ENCODE measurements at places on chromosomes 2 and 18.

- no peak for DNase-seq
These were observed 422.7 kb upstream of the FSHR start for GRCh38 chr2:49577041-49577440.

DNA sequence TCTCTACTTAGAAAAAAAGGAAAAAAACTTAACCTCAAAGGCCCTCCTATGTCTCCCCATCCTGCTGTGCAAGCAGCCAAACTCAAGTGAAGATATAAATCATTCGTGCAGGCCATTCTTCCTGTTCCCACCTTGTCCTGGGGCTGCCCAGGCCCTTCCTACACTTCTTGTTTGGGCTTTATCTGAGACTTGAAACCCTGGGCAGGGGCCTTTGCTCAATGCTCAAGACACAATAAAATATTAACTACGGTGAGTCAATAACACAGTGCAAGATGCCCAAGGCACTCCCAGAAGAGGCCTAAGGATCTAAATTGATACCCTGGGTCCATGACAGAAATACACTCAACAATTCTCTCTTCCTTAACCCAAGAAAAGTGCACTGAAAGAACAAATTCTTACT, 67.6 kb downstream of the TBC1D8 start:
- DNase-seq: no peak

- peak; percentile 1 for DNase-seq
These were observed 35.0 kb upstream of the LRP1B start for GRCh38 chr2:142165790-142166189.

GRCh38 chr2:152585830-152586484, 131.3 kb downstream of the PRPF40A start:
- DNase-seq: peak; percentile 95

DNA sequence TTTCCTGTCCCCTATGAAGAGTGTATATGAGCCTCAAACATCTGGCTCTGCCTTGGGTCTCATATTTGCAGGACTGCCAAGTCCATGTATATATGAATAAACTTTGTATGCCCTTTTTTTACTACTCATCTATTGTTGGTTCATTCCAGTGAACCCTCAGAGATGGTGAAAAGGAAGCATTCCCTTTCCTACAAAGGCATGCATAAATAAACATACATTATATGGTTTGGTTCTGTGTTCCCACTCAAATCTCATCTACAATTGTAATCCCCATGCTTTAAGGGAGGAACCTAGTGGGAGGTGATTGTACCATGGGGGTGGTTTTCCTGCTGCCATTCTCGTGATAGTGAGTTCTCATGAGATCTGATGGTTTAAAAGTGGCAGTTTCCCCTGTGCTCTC, 534.2 kb downstream of the SPAG16 start:
- DNase-seq: peak; percentile 35

GRCh38 chr2:128786741-128787478, 468.2 kb upstream of the HS6ST1 start:
- no peak for DNase-seq

DNA sequence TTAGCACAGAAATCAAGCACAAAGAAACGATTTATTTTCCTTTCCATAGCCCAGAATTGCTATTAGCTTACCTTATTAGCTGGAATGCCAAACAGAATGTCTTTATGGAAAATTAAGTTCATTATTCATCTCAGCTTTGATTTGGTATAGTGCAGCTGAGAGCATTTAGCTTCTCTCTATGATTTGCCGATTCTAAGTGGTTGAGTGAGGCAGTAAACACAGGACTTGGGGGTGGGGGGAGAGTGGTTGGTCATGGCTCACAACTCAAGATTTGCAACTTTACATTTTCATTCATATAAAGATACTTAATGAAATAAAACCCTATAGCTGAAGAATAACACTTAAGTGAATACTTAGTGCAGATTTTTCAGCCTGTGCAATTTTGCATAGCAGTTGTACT, 395.2 kb downstream of the TGIF1 start:
- no peak for DNase-seq

DNA sequence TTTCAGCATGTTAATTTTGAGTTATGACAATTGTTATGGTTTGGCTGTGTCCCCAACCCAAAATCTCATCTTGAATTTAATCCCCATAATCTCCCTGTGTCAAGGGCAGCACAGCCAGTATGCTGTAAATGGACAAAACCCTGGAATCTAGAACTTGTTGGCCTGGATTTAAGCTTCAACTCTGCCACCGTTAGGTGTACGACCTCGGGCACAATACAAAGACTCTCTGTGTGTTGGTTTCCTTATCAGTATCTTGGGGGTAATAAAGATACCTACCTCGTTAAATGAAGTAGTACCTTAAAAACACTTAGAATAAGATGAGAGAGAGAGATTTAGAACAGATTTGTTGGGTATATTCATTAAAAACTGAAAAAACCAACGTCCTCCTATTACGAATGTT, 106.5 kb downstream of the CDH19 start:
- DNase-seq: no peak

GRCh38 chr2:229714736-229715541, 584 bp upstream of the DNER start:
- peak; percentile 53 for DNase-seq

GRCh38 chr2:122481244-122481622, 725.8 kb downstream of the TSN start:
- DNase-seq: no peak

GRCh38 chr18:63477200-63477599, 442 bp downstream of the SERPINB5 start:
- DNase-seq: no peak

GRCh38 chr2:105220604-105221003, 20.9 kb upstream of the GPR45 start:
- DNase-seq: no peak

GRCh38 chr2:216799873-216800431, 59.9 kb downstream of the TNP1 start:
- peak; percentile 61 for DNase-seq
